ENCODE measurements at places on chromosomes 6 and 20.

DNA sequence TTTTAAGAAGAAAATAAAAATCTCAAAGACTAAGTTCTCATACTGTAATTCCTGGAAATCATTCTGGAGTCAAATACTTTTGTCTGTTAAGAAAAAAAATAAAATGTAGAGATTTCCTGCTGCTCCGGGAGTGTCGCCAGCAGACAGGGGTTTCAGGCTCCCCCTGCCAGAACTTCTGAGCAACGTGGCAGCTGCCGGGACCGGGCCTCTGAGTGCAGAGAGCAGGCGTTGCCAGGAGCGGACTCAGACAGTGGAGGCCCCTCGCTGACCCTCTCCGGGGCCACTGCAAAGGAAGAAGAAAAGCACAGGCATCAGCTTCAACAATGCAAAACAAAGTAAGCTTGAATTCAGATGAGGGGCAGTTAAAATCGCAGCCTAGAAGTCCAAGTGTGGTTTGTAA lies 95.5 kb downstream of the THBS2 start:
- no peak for DNase-seq

DNA sequence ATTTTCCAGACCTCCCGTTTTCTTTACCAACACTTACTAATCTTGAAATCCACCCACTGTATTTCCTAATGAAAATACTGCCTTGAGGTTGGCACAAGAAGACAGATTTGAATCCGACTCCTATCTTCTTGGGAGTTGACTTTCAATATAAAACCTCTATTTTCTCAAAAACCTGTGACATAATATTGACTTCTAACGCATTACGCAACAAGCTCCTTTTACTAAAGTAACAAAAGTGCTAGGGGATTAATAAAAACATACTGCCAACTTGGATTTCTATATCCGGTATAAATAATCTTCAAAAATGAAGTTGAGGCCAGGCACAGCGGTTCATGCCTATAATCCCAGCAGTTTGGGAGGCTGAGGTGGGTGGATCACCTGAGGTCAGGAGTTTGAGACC lies 382.0 kb downstream of the PREX1 start:
- DNase-seq = no peak

DNA sequence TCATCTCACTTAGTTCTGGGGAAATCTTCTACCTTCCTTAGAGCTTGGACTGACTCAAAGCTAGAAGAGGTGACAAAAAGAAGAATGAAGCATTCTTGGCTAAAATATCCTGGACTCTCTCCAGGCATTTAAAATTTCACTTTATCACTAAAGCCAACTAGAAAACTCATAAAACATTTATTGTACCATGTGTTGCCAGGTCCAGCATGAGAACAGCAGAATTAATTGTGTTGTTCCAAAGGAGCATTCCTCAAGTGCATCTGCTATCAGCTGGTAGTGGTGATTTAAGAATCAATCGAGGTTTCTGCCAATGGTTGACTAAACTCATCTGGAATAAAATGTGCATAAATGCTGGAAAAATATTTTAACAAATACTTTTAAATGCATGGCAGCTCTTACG lies 147.3 kb upstream of the SSTR4 start:
- DNase-seq = no peak

DNA sequence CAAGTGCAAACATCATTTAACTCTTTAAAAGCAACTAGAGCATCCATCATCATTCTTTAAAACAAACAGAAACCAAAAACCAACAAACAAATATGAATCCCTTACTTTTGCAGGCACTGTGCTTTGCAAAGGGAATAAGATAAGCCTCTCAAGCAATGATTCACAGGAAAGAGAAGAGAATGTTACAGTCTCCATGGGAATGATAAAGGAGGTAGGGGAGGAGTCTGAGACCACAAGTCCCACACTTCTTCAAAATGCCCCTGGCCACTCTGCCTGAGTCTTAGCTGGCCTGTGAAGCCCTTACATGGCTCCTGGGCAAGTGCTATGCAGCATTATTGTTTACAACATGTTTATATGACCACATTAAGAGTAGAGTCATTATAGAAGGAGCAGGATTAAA lies 257.7 kb upstream of the MARCKS start:
- no peak for DNase-seq

GRCh38 chr6:133235221-133235620 lies 5.9 kb upstream of the EYA4 start:
- no peak for DNase-seq

DNA sequence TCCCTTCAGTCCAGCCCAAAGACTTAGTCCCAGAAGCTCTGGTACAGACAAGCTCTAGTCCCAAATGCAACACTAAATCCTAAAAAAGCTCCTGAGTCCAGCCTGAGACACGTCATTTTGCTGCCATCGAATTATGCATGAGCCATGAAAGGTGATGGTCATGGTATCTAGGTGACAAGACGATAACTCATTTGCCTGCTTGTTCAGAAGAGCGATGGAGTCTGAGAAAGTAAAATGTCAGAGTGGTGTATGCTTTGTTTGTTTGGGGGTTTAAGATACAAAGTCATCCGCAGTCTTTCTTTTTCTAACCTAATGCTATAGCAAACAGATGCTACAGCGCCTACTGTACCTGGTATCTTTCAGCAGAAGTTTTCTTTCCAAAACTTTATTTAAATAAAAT lies 54.7 kb downstream of the SLC23A2 start:
- DNase-seq = no peak

DNA sequence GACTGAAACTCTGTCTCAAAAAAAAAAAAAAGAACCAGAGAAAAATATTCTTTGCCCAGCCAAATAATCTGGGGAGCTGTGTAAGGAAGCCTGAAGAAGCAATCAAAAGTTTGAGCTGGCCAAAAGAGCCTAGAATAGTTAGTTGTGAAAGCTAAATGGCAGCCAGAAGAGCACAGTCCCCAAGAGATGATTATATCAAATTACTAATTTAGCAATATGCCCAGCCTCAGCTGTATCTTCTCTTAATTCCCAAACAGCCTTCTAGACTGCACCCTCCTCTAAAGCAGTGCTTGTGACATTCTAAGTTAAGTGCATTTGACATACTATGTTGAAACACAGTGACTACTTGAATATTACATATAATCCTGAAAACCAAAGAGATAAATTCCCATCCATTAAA lies 38.9 kb downstream of the CDK19 start:
- DNase-seq = no peak

- DNase-seq = no peak
Measured at GRCh38 chr20:50405235-50405914, 104.8 kb upstream of the PTPN1 start.

DNA sequence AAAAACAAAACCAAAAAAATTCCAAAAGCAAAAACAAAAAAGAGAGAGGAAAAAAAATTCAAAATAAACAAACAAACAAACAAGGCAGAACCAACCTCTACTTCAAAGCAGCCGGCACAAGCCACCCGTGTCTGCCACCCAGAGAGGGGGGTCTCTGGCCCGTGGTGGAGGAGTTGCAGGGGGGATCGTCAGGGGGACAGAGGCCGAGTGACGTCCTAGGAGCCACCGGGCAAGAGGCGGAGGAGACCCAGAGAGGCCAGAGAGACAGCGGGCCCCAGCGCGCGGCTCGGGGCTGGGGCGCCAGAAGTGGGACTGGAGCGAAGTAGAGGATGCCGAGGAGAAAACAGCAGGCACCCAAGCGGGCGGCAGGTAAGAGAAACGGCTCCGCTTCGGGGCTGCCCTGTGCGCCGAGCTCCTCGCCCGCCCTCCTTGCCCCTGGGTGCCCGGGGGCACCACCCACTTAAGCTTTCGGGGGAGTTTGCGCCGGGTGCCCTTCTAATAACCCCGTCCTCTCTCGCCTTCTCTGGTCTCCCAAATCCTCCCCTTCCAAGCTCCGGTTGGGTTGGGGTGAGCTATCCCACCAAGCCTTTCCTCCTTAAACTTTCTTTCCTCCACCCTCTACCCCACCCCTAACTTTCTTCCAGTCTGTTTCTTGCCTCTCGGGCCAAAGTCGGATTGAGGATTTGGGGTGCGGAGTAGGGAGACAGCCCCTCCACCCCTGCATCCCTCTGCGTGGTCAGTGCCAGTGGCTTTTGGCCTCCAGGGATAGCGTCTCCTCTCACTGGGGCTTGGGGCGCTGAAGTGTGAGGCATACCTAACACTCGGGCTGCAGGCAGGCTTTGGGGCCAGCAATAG lies 1.0 kb downstream of the TSHZ2 start:
- no peak for DNase-seq

DNA sequence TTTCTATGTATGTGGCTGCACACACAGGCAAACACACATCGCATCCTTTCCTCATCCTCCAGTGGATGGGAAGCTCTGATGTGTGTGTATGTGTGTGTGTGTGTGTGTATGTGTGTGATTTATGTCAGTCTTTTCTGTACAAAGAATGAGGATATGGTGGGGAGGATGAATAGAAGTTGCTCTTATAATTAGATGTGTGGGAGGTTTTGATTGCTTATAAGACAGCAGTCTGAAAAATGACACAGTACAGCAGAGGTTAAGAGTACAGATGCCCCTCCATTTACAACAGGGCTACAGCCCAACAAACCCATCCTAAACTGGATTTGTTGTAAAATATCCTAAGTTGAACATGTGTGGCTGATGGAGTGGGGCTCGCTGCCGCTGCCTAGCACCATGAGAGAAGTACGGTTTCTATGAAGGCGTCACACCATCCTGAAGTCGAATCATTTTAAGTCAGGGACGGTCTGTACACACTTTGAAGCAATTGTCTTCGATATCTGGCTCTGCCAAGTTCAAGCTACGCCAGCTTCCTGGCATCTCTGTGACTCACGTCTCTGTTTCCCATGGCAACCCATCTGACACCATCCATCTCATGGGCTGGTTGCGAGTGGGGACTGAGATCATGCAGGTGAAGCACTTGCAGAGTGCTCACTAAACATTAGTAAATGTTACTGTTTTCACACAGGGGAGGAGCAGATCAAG lies 252.6 kb downstream of the MYLK4 start:
- no peak for DNase-seq

GRCh38 chr6:144696610-144697368 lies 411.7 kb downstream of the UTRN start:
- no peak for DNase-seq

DNA sequence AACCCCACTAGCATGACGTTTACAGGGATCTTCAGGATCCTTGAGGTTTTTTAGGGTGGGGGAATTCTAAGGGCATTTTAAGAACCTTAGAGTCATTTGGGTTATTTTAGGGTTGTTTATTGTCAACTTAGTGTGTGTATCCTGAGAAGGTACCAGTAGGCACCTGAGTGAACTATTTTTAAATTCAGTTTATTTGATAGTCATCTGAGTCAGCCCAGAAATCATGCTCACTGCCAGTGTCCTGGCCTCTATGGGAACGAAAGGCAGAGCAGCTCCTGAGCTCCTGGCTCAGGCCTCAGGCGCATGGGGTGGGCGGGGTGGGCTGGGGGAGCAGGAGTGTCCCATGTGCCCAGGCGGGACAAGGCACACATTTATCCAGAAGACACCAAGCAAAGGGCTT lies 52.0 kb downstream of the PRND start:
- DNase-seq = no peak

GRCh38 chr6:75266716-75267291 lies 17.8 kb downstream of the TMEM30A start:
- DNase-seq = peak; percentile 52

DNA sequence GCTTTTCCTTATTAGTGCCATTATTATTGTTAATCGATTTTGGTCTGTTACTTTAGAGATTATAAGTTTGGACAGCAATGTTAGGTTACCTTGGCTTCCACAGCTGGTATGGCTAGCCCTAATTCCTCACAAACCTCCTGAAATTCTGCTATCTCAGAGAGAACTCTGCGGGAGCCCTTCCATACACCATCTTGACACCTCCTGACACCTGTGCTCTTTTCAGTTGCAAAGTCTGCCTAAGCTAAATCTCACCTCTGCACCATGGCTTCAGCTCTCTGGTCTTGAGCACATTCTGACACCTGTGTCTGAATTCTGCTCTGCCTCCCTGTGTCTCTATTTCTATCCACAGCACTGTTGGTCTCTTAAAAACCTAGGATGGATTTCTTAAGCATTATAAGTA lies 106.5 kb downstream of the DCDC2 start:
- no peak for DNase-seq

DNA sequence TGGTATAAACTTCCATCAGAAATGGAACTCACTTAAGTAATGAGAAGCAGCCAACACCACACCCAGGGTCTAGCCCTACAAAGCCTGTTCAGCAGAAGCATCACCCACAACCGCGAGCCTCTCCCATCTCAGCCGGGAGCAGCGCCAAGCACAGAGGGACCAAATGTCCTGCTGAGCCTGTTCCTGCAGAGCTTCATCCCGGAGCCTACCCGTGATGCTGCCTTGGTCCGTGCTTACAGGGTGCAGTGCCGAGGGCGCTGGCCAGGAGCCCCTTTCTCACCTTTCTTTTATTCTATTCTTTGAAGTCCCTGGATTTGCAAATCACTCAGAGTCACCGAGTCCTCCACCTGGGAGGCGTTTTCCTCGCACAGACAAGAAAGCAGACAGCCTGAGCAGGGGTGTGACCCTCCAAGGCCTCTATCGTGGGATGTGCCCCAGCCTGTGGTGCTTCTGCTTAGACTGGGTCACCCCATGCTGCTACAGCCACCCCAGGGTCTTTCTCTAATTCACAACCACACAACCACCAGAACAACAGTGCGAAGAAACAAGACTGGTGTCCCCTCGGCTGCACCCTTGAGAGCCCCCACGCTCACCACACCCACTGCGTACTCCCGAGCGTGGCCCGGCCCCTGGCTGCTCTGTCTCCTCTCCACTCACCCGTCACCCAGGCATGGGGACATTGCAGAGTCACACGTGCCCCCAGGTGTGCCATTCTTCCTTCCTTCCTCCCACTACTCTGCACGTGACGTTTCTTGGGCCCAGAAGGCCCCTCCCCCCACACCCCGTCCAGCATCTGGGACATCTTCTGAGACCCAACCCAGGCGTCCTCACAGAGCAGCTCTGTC lies 92.2 kb upstream of the MPC1 start:
- DNase-seq = no peak

- no peak for DNase-seq
Measured at GRCh38 chr6:69398311-69398710, 398.5 kb downstream of the LMBRD1 start.

DNA sequence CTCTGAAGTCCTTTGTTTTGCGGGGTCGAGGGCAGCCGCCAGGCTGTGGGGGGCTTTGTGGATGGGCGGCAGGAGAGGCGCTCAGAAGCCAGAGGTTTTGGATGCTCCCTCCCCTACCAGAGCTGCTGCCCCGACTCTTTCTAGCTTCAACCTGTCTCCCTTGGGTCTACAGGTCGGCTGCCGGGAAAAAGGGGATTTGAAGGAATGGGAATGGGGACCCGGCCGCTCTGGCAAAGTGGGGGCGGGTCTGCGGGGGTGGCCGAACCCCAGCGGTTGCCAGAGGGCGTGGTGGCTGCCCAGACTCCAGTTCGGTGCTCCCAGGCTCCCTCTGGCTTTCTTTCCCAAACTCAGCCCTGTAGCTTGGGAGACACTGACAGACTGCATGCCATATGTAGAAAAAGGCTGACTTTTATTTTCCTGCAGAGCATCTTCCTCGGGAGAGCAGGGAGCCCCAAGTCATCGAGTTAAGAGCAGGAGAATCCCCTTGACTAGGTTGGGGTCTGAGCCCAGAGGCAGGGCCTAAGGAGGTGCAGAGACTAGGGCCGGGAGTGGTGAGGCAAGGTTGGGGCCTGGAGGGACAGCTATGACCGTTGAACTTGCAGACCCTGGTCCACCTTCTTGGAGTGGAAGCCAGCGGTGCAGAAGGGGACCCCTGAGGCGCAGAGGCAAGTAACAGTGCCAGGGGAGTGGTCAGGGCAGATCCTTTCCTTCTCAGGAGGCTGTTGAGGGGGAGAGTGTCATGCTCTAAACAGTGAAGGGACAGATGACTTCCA lies 1.4 kb upstream of the PPP1R18 start:
- DNase-seq = no peak
